Activated T-helper 2 cell treated with anti-CD3 and anti-CD28 coated beads, Interferon-gamma antibody, Interleukin-2, Interleukin-4, amounts not matched to agents 10 μg/mL and 5 μg/mL and 100 μg/mL, durations not matched to agents 14 hours and 24 hours and 36 hours (primary cell): ENCODE measurements at places on chromosomes 2 and 18. TPM values are rescaled to one million over a fixed set of nuclear protein-coding genes. Genes with fewer than 3 reads are reported as not detected.

- no peak for DNase-seq
Observed at GRCh38 chr2:31296641-31297287, 62.8 kb downstream of the EHD3 start.

- no peak for DNase-seq
Observed at GRCh38 chr2:57278451-57278850, 768.2 kb upstream of the VRK2 start.

The NCKAP5 gene
- not detected in 2 replicates for total RNA-seq

GRCh38 chr2:49309461-49309860 is 155.1 kb upstream of the FSHR start:
- DNase-seq = no peak

DNA sequence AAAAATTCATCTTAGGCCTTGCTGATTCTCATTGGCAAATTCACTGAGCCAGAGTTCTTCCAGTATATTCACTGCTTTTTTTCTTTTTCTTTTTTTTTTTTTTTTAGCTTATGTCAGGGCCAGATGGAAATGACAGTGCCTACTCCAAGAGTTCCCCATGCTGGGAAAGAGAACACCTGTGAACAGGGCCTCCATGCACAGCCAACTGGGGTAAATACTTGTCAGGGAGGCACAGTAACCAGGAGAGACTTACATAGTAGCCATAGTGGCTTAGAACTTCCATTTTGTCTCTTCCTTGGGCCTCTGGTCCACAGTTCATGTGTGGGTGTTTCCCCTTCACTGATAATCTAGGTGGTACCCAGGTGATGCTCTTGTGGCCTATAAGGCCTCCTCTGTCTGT is 15.2 kb upstream of the SCLY start:
- no peak for DNase-seq

- peak; percentile 16 for DNase-seq
Observed at GRCh38 chr18:31497836-31498573, at the start of gene DSG2. DSG2 (plus strand) TSS chr18:31498177; CDS start chr18:31498252, 75 bp downstream.

- DNase-seq = no peak
Observed at GRCh38 chr18:26487437-26487836, 60.9 kb downstream of the KCTD1 start.

The DARS1 gene
- 179 and 183 TPM in 2 replicates for total RNA-seq

The SPATS2L gene
- 57.5 and 62.2 TPM in 2 replicates for total RNA-seq

- no peak for DNase-seq
Observed at GRCh38 chr2:211611061-211611518, 927.5 kb downstream of the ERBB4 start.

The ARHGEF4 gene
- 0.11 and 0.30 TPM in 2 replicates for total RNA-seq

GRCh38 chr18:58361212-58361611 is 267.7 kb downstream of the ALPK2 start:
- no peak for DNase-seq

The CCDC150 gene
- 13.6 and 17.8 TPM in 2 replicates for total RNA-seq

The COL4A3 gene
- total RNA-seq = not detected in 2 replicates

DNA sequence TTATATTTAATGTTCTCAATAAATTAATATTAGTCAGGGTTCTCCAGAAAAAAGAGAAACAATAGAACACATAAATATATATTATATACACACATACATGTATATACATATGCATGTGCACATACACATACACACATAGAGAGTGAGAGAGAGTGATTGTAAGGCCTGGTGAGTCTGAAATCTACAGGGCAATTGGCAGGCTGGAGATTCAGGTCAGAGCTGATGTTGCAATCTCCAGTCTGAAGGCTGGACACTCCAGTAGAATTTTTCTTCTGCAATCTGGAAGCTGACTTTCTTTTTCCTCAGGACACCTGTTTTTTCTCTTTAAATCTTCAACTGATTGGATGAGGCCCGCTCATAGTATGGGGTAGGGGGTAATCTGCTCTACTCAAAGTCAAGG is 3.2 kb downstream of the TMEM182 start:
- DNase-seq = no peak

The GCG gene
- not detected in 2 replicates for total RNA-seq

- DNase-seq = no peak
Observed at GRCh38 chr18:1906421-1906820, 664.9 kb downstream of the METTL4 start.

- no peak for DNase-seq
Observed at GRCh38 chr2:179338681-179339080, 74.0 kb upstream of the SESTD1 start.

DNA sequence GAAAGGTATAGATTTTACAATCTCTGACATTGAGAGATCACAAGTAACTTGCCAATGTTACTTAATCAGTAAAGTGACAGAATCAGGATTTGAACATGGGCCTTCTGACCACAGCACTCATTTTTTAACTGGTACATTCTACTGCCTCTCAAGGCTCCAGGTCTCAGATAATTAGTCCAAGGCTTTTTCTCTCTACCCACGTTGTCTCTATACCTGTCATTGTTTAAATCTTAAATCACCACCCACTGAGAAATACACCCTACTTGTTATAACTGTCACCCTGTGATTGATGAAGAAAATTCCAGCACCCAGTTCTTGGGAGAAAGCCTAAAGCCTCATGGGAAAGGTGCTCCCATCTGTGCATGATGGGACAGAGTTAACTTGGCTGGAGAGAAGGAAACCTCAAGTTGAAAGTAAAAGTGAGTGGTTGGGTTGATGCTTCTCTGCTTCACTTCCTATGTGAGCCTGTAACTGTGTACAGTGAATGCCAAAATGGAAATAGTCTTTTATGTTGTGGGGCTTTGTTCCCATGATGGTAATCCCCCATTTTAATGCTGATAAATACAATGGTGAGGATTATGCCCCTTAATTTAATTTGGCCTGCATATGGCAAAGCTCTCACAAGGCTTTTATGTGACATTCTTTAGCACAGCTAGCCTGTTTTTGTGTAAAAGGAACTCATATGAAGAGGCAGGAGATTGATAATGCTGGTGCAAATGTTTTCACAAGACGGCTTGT is 190.1 kb upstream of the SP5 start:
- no peak for DNase-seq

The MC5R gene
- total RNA-seq = not detected in 2 replicates
